IMR-90 (cell line): ENCODE measurements at places on chromosomes 12 and 14. TPM values are rescaled to one million over a fixed set of nuclear protein-coding genes. Genes with fewer than 3 reads are reported as not detected.
A peak's percentile ranks its signal among the peaks of the same experiment; 100 is the strongest.

The IL22 gene
- not detected in 2 replicates for total RNA-seq

GRCh38 chr12:54142114-54142475, 46.7 kb downstream of the SMUG1 start:
- no peak overlapping the region for H3K4me3 ChIP-seq
- peaks cover 60% of the 10 kb centered on the region for H3K27me3 ChIP-seq
- no peak for DNase-seq

DNA sequence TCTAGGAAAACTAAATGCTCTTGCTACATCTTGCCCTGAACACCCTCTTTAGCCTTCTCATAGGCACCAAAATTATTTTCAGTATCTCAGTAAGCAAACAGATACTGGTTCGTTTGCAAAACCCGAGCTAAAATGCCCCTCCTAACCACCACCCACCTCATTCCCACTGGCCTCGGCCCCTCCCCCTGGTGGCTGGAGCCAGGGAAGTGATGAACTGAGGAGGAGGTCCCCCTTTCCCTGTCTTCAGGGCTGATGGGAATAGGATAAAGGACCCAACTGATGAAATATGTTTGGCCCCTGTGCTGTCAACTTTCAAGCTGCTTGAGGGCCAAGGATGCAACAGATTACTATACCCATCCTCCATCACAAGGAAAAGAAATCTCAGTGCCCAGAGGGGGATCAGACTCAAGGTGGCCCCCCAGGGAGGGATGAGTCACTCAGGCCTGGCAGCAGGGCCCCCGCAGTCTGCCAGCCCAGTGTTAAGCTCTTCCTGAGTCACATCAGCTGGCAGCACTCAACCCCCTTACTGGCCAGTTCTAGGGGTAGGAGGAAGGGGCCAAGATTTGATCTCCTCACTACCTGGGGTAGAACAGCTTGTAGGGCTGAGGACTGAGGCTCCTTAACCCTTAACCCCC, 1.7 kb downstream of the ANKRD52 start:
- H3K4me1 ChIP-seq: peaks cover 16% of the 10 kb centered on the region
- DNase-seq: peak; percentile 46
- peaks cover 52% of the 10 kb centered on the region for H3K36me3 ChIP-seq
- peak overlapping the region; percentile 30 for H3K27ac ChIP-seq
- H3K27me3 ChIP-seq: no peaks in the 10 kb centered on the region

DNA sequence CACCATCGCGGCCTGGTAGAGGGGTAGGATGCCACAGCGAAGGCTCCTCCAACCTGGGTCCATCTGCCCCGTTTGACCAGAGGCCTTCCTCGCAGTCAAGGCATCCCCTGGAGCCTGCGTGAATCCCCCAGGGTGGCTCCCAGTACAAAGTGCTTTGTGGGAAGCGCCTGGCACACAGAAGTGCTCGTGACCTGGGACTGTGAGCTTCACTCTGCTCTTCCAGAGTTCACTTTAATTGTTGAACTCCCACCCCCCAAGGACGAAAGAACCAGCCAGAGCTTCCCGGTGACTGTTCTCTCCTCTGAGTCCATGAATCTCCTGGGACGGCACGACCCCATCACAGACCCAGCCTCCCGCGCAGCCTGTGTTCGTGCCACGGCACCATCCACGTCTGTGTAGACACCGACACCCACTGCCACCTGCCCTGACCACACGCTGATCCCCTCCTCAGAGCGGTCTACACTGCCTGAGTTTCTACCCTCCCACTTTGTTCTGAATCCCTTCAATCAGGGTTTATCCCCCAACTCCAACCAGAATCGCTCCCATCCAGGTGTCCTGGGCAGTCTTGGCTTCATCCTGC, 15.9 kb downstream of the P2RX2 start:
- no peak for DNase-seq
- H3K27ac ChIP-seq: no peak overlapping the region
- H3K27me3 ChIP-seq: no peaks in the 10 kb centered on the region

DNA sequence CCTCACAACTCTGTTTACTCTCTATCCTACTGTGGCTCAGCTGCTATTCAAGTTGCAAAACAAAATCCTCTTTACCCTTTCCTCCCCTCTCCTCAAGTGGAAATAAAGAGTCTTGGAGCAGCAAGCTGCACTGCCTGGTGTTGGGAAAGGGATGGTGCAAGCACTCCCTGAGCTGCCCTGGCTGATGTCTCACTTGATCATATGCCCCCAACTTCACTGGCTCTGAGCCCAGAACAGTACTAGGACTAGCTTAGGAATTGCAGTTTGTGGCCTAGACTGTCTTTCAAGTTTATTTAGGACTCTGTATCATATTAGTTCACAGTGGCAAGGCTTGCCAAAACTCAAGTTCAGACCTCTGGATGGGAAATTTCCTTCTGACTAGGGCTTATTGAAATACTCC, 1683.8 kb upstream of the SEL1L start:
- no peak overlapping the region; the same call in 1 of the 2 replicates for H3K27ac ChIP-seq
- H3K4me3 ChIP-seq: no peak overlapping the region
- no peaks in the 10 kb centered on the region for H3K27me3 ChIP-seq
- H3K4me1 ChIP-seq: peaks cover 7% of the 10 kb centered on the region

The CDKN3 gene
- 48.9 and 70.8 TPM in 2 replicates for total RNA-seq

DNA sequence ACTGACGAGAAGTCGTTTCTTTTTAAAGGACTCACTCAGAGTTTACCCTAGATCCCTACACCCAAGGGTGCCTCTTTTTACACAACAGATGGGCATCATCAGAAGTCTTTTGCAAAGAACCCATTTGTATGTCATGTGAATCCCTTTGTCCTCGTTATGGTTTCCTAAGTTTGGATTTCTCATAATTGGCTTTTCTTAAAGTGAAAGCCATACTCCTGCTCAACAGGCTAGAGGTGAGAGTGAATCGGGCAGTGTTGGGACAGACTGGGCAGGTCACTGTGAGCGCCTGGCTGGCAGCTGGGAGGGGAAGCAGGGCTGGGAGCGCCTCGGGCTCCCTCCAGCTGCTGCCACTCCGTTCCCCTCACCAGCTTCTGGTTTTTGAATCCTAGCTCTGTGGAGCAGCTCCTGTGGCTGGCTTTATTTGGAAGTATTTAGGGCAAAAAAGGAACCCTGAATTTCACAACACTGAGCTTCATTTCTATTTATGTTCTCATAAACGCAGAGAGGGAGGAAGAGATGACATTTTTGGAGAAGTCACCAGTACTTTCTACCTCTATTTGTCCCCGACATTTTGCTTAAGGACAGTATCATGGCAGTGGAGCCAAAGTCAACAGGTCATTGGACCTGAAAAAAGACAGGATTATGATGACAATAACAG, 63.8 kb upstream of the ACTN1 start:
- no peak overlapping the region for H3K4me3 ChIP-seq
- H3K36me3 ChIP-seq: no peaks in the 10 kb centered on the region
- H3K27me3 ChIP-seq: no peaks in the 10 kb centered on the region
- DNase-seq: no peak
- peaks cover 48% of the 10 kb centered on the region for H3K4me1 ChIP-seq

The KCNA1 gene
- total RNA-seq: not detected in 2 replicates

The SMCO2 gene
- not detected in 2 replicates for total RNA-seq

DNA sequence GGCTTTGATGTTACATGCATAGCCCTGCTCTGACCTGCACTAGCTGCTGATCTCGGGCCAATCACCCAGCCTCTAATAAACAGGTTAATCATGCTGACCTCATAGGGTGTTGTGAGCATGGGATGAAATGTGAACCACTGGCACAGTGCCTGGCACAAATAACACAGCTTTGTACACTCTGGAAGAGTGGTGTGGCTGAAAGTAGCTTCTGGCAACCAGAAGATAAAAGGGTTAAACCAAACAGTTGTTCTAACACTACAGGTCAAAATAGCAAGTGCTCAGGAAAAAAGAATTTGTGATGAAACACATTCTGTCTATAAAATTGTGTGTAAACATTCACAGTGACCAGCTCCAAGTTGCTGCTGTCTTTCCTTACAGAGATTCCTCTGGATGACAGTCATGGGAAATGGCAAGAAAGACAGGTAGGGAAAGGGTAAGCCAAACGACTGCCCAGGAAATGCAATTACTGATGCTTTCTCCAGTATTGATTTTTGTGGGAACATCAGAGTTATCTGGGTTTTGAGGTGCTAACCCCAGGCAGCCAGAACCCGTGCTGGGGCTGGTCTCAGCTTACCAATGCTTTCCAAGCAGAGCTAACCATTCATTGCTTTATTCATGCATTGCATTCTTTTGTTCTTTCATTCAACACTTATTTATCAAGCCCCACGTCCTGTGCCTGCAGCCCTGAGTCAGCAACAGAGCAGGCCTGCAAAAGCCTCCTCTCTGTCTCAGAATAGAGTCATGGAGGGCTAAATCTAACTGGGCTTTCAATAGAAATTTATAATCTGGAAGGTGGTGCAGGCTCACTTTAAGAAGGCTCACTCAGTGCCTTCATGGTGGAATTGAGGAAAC, 38.1 kb upstream of the CAPRIN2 start:
- peaks cover 17% of the 10 kb centered on the region for H3K4me1 ChIP-seq
- DNase-seq: peak; percentile 55
- no peaks in the 10 kb centered on the region for H3K27me3 ChIP-seq
- peak overlapping the region; percentile 38 for H3K27ac ChIP-seq
- no peak overlapping the region for H3K4me3 ChIP-seq
- H3K36me3 ChIP-seq: no peaks in the 10 kb centered on the region

GRCh38 chr12:62272936-62273552, 12.8 kb downstream of the USP15 start:
- H3K36me3 ChIP-seq: no peaks in the 10 kb centered on the region
- peaks cover 7% of the 10 kb centered on the region; the same call in 1 of the 2 replicates for H3K4me1 ChIP-seq
- H3K27me3 ChIP-seq: no peaks in the 10 kb centered on the region
- H3K27ac ChIP-seq: no peak overlapping the region
- no peak for DNase-seq

DNA sequence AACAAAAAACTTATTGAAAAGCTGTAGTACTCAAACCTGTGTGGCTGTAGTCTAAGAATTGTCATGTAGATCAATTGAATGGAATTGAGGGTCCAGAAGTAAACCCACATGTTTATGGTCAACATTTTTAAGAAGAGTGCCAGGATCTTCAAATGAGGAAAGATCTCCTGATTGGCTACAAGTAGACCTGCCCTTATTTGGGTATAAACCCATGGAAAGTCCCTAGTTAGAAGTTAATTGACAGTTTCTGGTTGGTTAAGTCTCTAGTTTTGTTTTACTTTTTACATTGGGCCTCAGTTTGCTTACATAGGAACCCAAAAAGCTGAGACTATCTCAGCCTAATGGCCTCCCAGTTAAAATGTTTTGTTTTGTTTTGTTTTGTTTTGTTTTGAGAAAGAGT, 91.9 kb upstream of the RESF1 start:
- H3K27ac ChIP-seq: no peak overlapping the region
- H3K36me3 ChIP-seq: no peaks in the 10 kb centered on the region
- no peak overlapping the region for H3K4me3 ChIP-seq
- H3K4me1 ChIP-seq: no peaks in the 10 kb centered on the region

The SYCP3 gene
- total RNA-seq: under 0.01 TPM in 1 of 2 replicates, not detected in the other

DNA sequence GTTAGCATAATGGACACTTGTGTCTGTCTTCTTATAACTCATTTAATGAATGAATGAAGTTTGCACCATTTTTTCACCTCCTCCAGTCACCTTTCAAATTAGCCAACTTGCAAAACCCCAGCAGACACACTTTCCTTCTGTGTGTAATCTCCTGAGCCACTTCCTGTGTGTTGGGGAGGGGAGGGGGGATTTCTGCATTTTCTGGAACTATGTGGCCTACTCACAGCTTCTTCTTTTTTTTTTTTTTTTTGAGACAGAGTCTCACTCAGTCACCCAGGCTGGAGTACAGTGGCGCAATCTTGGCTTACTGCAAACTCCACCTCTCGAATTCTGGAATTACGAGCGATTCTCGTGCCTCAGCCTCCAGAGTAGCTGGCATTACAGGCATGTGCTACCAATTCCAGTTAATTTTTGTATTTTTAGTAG, 4.1 kb upstream of the SERPINA1 start:
- DNase-seq: peak; percentile 65
- H3K4me1 ChIP-seq: no peaks in the 10 kb centered on the region
- H3K36me3 ChIP-seq: no peaks in the 10 kb centered on the region
- no peak overlapping the region for H3K4me3 ChIP-seq
- no peaks in the 10 kb centered on the region for H3K27me3 ChIP-seq

DNA sequence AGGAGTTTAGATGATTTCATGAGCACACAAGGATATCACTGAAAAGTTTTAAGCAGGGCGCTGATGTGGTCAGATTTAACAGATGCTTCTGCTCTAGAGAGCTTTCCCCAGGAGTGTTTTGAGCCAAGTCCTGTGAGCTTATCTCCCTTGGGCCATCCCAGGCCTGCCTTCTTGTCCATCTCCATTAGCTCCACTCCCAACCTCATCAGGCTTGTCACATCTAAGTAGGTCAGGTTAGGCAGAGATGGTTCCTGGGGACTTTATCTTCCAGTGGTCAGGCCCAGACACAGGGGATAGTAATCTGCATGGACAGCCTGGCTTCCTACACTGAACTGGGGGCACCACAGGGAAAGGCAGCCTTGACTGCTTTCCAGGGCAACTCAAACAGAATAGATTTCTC, 145.4 kb upstream of the SRRM4 start:
- no peak overlapping the region for H3K4me3 ChIP-seq
- H3K27ac ChIP-seq: no peak overlapping the region
- DNase-seq: no peak

The COX6A1 gene
- 339 and 396 TPM in 2 replicates for total RNA-seq

The KCNH5 gene
- total RNA-seq: under 0.01 TPM in 2 replicates

- no peak overlapping the region for H3K27ac ChIP-seq
- no peaks in the 10 kb centered on the region for H3K36me3 ChIP-seq
- no peaks in the 10 kb centered on the region for H3K27me3 ChIP-seq
- H3K4me3 ChIP-seq: no peak overlapping the region
Measured at GRCh38 chr12:101186291-101186690, 23.7 kb downstream of the SLC5A8 start.

The BRAP gene
- 17.2 and 23.6 TPM in 2 replicates for total RNA-seq

The YAF2 gene
- total RNA-seq: 14.2 and 17.8 TPM in 2 replicates

- H3K27me3 ChIP-seq: no peaks in the 10 kb centered on the region
- no peak overlapping the region for H3K4me3 ChIP-seq
- H3K4me1 ChIP-seq: peaks cover 2% of the 10 kb centered on the region; the same call in 1 of the 2 replicates
- no peak for DNase-seq
Measured at GRCh38 chr12:108750526-108750925, 19.2 kb upstream of the CORO1C start.

The EFS gene
- total RNA-seq: 2.2 and 2.5 TPM in 2 replicates

- H3K27ac ChIP-seq: no peak overlapping the region
- DNase-seq: no peak
- peaks cover 3% of the 10 kb centered on the region for H3K4me1 ChIP-seq
- H3K36me3 ChIP-seq: peaks cover 45% of the 10 kb centered on the region
Measured at GRCh38 chr12:108518716-108519496, 3.8 kb downstream of the FICD start.

DNA sequence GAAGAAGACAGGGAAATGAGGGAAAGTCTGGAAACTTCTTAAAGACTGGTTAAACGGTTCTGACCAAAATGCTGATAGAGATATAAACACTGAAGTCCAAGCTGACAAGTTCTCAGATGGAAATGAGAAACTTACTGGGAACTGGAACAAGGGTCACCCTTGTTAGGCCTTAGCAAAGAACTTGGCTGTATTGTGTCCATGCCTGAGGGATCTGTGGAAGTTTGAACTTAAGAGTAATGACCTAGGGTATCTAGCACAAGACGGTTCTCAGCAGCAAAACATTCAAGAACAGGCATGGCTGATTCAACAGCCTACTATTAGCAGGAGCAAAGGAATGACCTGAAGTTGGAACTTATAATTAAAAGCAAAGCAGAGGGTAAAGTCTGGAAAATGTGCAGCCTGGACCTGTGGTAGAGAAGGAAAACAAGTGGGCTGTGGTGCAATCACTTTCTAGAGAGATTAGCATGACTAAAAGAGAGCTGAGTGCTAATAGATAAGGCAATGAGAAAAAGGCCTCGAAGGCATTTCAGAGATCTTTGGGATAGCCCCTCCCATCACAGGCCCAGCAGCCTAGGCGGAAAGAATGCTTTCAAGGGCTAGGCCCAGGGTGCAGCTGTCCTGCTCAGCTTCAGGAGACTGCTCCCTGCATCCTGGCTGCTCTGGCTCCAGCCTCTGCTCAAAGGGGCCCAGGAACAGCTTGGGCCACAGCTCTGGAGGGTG, 60.3 kb downstream of the ATP2B1 start:
- H3K27me3 ChIP-seq: no peaks in the 10 kb centered on the region
- H3K27ac ChIP-seq: no peak overlapping the region
- H3K36me3 ChIP-seq: peaks cover 3% of the 10 kb centered on the region
- DNase-seq: peak; percentile 35

The GPD1 gene
- 0.18 TPM in 1 of 2 replicates, not detected in the other for total RNA-seq
